Stimulated activated CD4-positive, alpha-beta T cell treated with anti-CD3 and anti-CD28 coated beads, Interleukin-1b, Interleukin-23, amount 100 ng/mL, for 1 hour (primary cell): ENCODE measurements at places on chromosomes 3 and 15.

GRCh38 chr15:45126535-45127158 lies 3.0 kb downstream of the DUOXA1 start:
- peak; percentile 27 for DNase-seq

DNA sequence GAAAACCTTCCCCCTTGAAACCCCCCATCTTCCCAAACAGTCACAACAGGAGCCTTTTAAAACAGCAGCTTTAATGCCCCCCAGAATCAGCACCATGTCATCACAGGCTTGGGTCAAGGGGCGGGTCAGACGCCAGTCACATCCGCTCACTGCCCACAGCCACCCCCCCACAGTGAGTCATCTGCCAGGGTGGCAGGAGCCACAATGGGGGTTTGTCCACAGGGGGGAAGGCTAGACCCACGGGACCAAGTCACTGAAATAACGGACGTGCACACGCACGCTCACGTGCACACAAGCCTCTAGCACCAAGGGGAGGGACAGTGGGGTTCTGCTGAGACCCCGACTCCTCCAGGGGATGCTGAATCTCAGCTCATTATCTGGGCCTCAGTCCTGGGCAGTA lies 441 bp upstream of the UCN2 start:
- DNase-seq = no peak

GRCh38 chr15:82548700-82549099 lies 8.4 kb upstream of the RPS17 start:
- DNase-seq = no peak

- DNase-seq = no peak
Observed at GRCh38 chr3:42127226-42127625, 36.1 kb downstream of the TRAK1 start.

GRCh38 chr15:31510057-31510456 lies 183.4 kb downstream of the KLF13 start:
- DNase-seq = no peak

DNA sequence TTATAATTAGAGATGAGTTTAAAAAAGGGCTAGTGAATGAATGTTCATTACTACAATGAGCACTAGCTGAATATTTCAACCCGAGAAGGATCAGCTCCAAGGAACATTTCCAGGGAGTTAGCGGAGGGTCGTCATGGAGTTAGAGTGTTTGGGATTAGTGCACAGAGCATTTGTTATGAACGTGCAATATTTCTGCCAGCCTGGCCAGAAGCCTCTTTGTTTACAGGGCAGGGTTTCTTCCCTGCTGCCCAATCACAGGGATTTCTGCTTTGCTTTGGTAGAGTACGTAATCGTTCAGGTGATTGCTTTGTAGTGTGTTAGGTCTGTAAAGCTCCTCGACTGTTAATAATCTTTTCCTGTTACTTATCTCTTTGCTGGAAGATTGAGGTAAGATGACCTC lies 5.9 kb downstream of the CGNL1 start:
- DNase-seq = no peak

- no peak for DNase-seq
Observed at GRCh38 chr15:83204697-83205096, 2.9 kb downstream of the HDGFL3 start.

GRCh38 chr3:4498446-4498845 lies 5.3 kb downstream of the ITPR1 start:
- no peak for DNase-seq

- no peak for DNase-seq
Observed at GRCh38 chr15:86162172-86162591, 82.5 kb downstream of the AGBL1 start.

GRCh38 chr15:37394402-37395099 lies 294.2 kb upstream of the MEIS2 start:
- DNase-seq = no peak

DNA sequence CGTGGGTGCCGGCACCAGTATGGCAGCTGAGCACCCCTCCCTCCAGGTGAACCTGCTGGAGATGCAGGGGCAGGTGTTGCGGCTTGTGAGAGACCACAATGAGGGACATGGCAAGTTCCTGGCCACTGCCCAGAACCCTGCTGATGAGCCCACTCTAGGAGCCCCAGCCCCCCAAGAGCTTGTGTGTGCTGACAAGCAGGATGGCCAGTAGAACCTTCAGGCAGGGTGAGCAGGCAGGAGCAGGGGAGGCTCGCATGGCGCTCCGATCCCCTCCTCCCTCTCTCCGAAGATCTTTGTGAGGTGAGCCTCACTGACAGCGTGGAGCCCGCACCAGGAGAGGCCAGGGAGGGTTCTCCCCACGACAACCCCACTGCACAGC lies 29.8 kb downstream of the NGRN start:
- no peak for DNase-seq

DNA sequence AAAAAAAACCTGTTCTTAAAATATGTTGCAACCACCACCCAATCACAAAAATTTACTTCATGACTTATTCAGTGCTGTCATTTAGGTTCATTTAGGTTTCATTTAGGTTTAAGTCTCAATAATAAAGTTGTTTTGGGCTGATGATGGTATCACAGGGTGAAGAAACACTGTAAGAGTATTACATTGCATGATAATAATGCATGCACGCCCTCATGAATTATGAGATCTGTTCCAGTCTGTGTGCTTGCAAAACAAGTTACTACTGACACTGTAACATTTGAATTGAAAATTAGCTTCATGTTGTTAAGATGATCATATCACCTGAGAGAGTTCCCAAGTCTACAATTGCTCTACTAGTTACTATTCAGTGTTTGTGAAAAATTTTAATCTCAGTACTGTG lies at the start of gene AADACL2:
Gene AADACL2, plus strand, starts transcription at position 315 of the 400 bp plus-strand sequence. CDS start 109 bp downstream, outside the sequence.
- no peak for DNase-seq

- no peak for DNase-seq
Observed at GRCh38 chr3:73068419-73068818, 7.0 kb downstream of the EBLN2 start.

DNA sequence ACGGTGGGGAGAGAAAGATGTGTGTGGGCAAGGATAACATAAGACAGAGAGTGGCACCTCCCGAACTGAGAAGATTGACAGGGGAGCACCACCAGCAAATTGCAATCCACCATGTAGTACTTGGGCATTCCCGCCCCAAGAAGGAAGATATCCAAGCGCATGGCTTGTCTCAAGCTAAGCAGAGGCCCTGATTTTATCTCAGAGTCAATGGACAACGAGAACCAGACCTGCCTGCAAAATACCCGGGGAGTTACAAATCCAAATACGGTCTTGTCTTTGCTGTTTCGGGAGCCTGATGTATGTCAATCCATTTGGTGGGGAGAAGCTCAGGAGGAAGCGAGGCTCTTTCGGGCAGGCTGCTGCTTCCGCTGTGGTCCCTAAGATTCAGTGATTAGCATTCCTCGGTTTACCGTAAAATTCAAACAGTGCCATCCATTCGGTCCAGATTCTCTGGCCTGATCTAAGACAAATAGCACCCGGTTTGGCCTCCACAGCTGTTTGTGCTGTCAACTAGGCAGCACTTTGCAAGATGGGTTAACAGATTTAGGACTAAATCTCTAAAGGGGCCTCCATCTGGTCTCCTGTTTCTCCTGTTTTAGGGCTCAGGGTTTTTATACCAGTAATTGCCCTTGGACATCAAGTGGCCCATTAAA lies 97.7 kb upstream of the WNT5A start:
- no peak for DNase-seq

DNA sequence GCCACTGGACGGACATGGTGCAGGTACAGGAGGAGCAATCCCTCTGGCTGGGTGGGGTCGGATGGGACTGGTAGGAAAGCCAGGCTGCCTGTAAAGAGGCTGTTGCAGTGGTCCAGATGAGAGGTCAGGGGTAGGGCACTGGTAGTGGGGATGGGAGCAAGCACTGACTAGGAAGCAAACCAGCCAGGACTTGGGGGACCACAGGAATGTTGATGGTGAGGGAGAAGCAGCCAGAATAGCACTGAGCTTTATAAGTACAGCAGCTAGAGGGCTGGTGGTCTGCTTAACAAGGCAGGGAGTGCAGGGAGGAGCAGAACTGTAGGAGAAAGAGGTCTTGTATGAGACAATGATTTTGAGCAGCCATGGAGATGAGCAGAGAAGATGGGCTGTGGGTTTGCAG lies 38.7 kb upstream of the PTPN23 start:
- DNase-seq = no peak

DNA sequence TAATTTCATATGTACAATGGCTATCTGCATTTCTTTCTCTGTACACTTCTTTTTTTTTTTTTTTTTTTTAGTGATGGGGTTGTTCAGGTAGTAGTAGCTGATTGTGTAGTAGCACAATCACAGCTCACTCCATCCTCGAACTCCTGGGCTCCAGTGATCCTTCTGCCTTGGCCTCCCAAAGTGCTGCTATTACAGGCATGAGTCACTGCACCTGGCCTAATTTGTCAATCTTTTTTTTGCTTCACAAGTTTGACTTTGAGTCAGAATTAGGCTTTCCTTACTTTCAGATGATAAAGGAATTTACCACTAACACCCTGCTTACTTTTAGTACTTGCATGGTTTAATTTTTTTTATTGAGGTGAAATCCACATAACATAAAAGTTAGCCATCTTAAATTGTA lies 28.0 kb downstream of the MAP1A start:
- no peak for DNase-seq

- no peak for DNase-seq
Observed at GRCh38 chr3:195918176-195918575, 9.8 kb upstream of the TNK2 start.

DNA sequence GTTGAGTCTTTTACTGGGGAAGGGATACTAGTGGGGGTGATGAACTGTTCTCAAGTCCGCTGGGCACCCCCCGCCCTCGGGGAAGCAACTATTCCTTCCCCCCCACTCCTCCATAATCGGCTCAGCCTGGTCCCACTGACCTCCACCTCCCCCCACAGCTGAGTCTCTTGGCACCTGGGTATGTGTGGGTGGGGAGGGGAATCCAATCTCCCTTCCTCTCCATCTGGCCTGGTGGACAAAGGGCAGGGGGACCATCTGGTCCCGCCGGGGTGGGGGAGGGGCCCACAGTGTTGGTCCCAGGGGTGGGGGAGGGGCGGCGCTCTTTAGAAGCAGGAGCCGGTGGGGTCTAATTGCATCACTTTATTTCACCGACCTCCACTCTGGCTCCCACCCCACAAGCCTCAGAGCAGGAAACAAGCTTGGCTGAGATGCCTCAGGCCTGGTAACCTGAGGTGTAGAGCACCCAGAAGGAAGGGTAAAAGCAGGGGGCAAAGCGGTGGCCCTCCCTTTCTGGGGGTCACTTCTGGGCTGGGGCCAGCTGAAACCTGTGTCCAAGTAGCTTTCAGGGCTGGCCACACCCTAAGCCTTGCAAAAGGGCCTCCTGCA lies 1.0 kb upstream of the PCBP4 start:
- no peak for DNase-seq

DNA sequence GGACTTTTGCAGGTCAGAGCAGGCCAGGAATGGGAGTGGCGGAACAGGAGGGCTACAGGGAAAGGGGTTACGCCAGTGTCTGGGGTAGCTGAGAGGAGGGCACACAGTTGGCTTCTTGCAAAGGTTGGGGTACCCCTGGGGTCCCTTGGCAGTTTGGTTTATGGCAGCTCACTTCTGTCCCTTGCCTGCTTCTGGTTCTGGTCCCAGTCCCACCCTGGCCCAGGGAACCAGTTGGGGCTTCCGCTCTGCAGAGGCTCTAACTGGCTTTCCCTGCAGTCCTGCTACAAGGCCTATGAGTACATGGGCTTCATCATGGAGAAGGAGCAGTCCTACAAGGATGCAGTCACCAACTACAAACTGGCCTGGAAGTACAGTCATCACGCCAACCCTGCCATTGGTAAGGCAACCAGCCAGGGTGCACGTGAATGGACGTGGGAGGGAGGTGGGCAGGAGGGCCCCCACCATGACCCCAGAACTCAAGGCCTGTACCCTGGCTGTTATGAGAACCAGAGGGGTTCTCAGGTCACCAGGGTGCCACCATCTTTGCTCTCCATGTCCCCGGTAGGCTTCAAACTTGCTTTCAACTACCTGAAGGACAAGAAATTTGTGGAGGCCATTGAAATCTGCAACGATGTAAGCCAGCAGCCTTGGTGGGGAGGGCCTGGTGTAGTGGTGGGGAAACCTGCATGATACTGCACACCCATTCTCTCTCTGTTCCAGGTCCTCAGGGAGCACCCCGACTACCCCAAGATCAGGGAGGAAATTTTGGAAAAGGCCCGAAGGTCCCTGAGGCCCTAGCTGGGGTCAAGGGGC lies 15.2 kb downstream of the CSRNP1 start:
- no peak for DNase-seq

DNA sequence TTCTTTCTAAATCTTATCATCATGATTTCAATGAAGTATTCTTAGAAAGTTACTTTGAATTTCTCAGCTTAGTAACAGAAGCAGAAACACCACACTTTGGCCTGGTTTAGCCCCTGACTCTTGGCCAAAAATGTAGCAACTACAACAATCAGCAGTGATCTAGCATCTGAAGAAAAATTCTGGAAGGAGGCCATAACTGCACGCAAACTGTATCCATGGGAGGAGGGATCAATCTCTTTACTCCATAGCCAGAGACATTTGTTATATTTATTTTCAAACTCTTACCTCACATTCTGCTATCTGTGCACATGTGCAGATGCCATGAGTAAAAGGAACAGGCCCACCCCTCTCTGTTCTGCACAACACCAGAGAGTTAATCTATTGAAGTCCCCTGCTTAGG lies 251.0 kb upstream of the P2RY1 start:
- no peak for DNase-seq

GRCh38 chr3:177069514-177070329 lies 127.6 kb downstream of the TBL1XR1 start:
- no peak for DNase-seq

GRCh38 chr3:114671741-114672510 lies 378.1 kb downstream of the TIGIT start:
- no peak for DNase-seq

GRCh38 chr3:7692866-7693265 lies 808.8 kb upstream of the LMCD1 start:
- DNase-seq = no peak

DNA sequence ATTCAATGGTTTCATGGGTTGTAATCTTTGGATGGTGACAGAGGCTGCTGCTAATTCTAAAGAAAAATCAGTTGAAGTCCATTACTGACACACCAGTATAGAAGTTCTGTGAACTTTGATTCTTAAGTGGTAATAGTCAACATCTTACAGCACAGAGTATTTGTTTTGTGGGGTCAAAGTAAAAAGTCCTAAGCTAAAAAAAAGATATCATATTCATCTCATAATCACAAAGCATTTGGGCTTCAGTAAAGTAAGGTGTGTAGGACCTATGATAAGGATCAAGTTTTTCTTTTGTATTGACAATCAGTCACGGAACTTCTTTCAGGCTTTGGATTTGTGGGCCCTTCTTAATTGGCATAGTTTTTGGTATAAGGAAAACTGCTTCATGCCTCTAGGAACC lies 1.1 kb downstream of the ASTE1 start:
- DNase-seq = no peak
